ENCODE measurements at places on chromosomes 6 and 20. TPM values are rescaled to one million over a fixed set of nuclear protein-coding genes. Genes with fewer than 3 reads are reported as not detected.
A peak's percentile ranks its signal among the peaks of the same experiment; 100 is the strongest.

GRCh38 chr6:14765106-14765505 is 480.8 kb upstream of the JARID2 start:
- H3K4me1 ChIP-seq = peaks cover 26% of the 10 kb centered on the region
- H3K27me3 ChIP-seq = no peaks in the 10 kb centered on the region
- no peak overlapping the region for H3K4me3 ChIP-seq
- H3K27ac ChIP-seq = no peak overlapping the region
- no peaks in the 10 kb centered on the region for H3K36me3 ChIP-seq

DNA sequence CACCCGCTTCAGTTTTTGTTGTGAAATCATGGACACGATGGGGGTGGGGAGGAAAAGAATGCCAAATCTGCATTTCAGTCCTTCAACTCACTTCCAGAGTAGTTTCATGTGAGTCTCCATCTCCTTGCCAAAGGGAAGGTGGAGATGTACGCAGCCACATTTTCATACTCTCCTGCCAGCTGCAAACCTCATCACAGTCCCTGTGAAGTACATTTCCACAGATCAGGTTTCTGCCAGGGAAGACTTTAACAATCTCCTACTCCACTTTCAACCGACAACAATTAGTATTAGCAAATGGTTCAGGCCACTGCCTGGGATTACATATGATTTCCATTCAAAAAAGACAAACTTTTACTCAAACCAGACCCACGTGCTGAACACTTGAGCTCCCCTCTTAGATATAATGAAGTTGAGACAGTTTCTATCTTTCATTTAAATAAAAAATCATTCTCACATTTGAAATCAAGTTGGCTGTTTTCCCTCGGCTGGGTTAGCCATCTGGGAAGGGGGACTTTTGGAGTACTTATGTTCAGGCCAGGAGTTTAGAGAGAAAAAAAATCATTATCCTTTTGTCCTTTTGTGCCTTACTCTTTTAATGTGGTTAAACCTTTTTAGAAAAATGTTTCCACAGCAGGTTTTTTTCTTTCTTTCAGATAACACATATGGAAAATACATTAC is 51.0 kb upstream of the CEP162 start:
- H3K36me3 ChIP-seq = no peaks in the 10 kb centered on the region
- H3K27ac ChIP-seq = no peak overlapping the region
- H3K4me1 ChIP-seq = no peaks in the 10 kb centered on the region
- H3K27me3 ChIP-seq = no peaks in the 10 kb centered on the region
- H3K4me3 ChIP-seq = no peak overlapping the region

- H3K4me1 ChIP-seq = no peaks in the 10 kb centered on the region
- H3K27me3 ChIP-seq = no peaks in the 10 kb centered on the region
- no peaks in the 10 kb centered on the region for H3K36me3 ChIP-seq
- H3K4me3 ChIP-seq = no peak overlapping the region
- no peak overlapping the region for H3K27ac ChIP-seq
Measured at GRCh38 chr6:67952121-67952520, 683.0 kb upstream of the ADGRB3 start.

DNA sequence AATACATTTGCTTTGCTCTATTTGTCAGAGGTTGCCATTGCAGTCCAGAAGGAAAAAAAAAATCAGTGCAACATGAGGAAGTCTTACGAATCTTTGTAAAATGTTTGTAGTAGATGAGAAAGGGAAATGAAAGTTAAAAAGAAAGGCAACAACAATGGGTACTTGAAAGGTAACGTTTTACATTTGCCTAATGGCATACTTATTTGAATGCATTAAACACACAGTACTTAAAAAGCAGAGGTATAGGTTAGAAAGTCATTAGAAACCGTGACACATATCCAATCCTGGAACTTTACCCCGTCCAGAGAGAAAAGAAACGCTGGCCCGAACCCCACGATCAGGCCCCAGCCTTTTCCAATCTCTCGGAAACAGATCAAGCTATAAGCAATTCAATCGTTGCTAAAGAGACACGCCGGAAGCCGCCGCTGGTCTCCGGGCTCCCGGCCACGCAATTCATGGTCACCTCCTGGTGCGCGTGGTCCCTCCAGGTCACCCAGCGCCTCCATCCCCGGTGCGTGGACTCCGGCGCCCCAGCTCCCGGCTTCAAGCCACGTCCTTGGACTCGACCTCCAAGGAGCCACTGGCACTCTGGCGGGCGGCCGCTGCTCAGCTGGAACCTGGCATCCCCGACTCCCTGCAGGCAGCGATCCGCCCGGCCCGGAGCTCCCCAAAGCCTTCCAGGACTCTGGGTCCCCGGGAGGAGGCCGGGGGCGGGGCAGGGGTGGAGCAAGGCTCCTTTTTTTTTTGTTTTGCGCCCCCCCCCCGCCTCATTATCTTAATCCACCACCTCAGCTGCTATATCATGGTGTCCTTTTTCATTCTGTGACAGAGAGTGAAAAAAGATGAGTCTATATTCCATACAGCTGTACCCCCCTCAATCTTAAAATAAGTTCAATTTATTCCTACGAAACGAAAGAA is at the start of gene SLC18B1:
SLC18B1 (minus strand) TSS at position 687 of the 918 bp plus-strand sequence; CDS start at position 506, 181 bp downstream.
- H3K4me1 ChIP-seq = no peaks in the 10 kb centered on the region
- peak within 1 kb of the TSS; percentile 92 for H3K4me3 ChIP-seq
- DNase-seq = peak; percentile 72
- H3K27ac ChIP-seq = no peak within 1 kb of the TSS
- no peaks in the 10 kb centered on the region for H3K36me3 ChIP-seq

Gene GSTA2
- 7.6 TPM for total RNA-seq

Gene TFAP2D
- not detected for total RNA-seq

Gene GSTA4
- 23.1 TPM for total RNA-seq
